Subcutaneous preadipocyte (primary cell): ENCODE measurements at places on chromosomes 12 and 14. TPM values are rescaled to one million over a fixed set of nuclear protein-coding genes. Genes with fewer than 3 reads are reported as not detected.

The ESPL1 gene
- 6.2 and 14.1 TPM in 2 replicates for total RNA-seq

The ADAM21 gene
- total RNA-seq, result 0.37 and 0.39 TPM in 2 replicates

The OTOGL gene
- total RNA-seq, result under 0.01 and 0.20 TPM in 2 replicates

The PIWIL1 gene
- total RNA-seq, result not detected in 2 replicates

The VRTN gene
- not detected in 2 replicates for total RNA-seq

The RPGRIP1 gene
- total RNA-seq, result not detected in 2 replicates

The LHX5 gene
- not detected in 2 replicates for total RNA-seq

The ABHD12B gene
- total RNA-seq, result not detected in 2 replicates

The ACOT6 gene
- total RNA-seq, result not detected in 2 replicates
